ENCODE measurements at places on chromosomes 2 and 18. TPM values are rescaled to one million over a fixed set of nuclear protein-coding genes. Genes with fewer than 3 reads are reported as not detected.

Gene GREB1
- total RNA-seq, result 3.1 TPM

Gene RBMS1
- total RNA-seq, result 91.0 TPM

Gene TUBA3E
- total RNA-seq, result not detected

Gene GRHL1
- total RNA-seq, result 1.3 TPM

Gene ALKAL2
- 15.9 TPM for total RNA-seq

Gene RELCH
- 24.9 TPM for total RNA-seq

Gene SPR
- total RNA-seq, result 37.8 TPM

Gene HRH4
- 0.16 TPM for total RNA-seq

Gene TWIST2
- 69.6 TPM for total RNA-seq

Gene DSEL
- total RNA-seq, result 9.0 TPM

Gene EIF2AK2
- total RNA-seq, result 27.5 TPM

Gene BBS5
- total RNA-seq, result 8.3 TPM

Gene REG3A
- total RNA-seq, result not detected

Gene TMEM163
- 0.89 TPM for total RNA-seq

Gene HSBP1L1
- 10.9 TPM for total RNA-seq

Gene TFPI
- 74.3 TPM for total RNA-seq

Gene TOGARAM2
- 1.8 TPM for total RNA-seq
